ENCODE measurements at places on chromosomes 4 and X. TPM values are rescaled to one million over a fixed set of nuclear protein-coding genes. Genes with fewer than 3 reads are reported as not detected.

OPN1MW2 gene
- total RNA-seq, result not detected

MAMLD1 gene
- 1.2 TPM for total RNA-seq

STK26 gene
- 28.7 TPM for total RNA-seq

DGAT2L6 gene
- not detected for total RNA-seq

SLC4A4 gene
- total RNA-seq, result 0.58 TPM

ANXA3 gene
- 26.4 TPM for total RNA-seq

FRMPD3 gene
- not detected for total RNA-seq

GDPD2 gene
- total RNA-seq, result not detected

SORCS2 gene
- total RNA-seq, result not detected

RHOXF2B gene
- not detected for total RNA-seq

USP17L28 gene
- not detected for total RNA-seq

DLG3 gene
- total RNA-seq, result 7.1 TPM

NEUROG2 gene
- not detected for total RNA-seq

ZDHHC15 gene
- not detected for total RNA-seq

PFKFB1 gene
- not detected for total RNA-seq

PARM1 gene
- 0.58 TPM for total RNA-seq

MAGEA2B gene
- not detected for total RNA-seq

MAGIX gene
- 1.4 TPM for total RNA-seq

EGFL6 gene
- not detected for total RNA-seq

FMR1NB gene
- total RNA-seq, result not detected

SMIM31 gene
- total RNA-seq, result not detected

MTTP gene
- under 0.01 TPM for total RNA-seq

VCX3B gene
- not detected for total RNA-seq

DSPP gene
- total RNA-seq, result not detected

DOK7 gene
- not detected for total RNA-seq

IRF2 gene
- 24.6 TPM for total RNA-seq

FRMD7 gene
- not detected for total RNA-seq

REPS2 gene
- total RNA-seq, result not detected

DDX53 gene
- not detected for total RNA-seq

RAB41 gene
- not detected for total RNA-seq

MSN gene
- total RNA-seq, result 397 TPM

PABPC5 gene
- total RNA-seq, result 1.2 TPM

TEX13D gene
- total RNA-seq, result not detected

PDE5A gene
- 45.8 TPM for total RNA-seq

ALAS2 gene
- not detected for total RNA-seq
